Esophagus squamous epithelium (tissue), 5 donors: ENCODE measurements at places on chromosomes 6 and 20.

DNA sequence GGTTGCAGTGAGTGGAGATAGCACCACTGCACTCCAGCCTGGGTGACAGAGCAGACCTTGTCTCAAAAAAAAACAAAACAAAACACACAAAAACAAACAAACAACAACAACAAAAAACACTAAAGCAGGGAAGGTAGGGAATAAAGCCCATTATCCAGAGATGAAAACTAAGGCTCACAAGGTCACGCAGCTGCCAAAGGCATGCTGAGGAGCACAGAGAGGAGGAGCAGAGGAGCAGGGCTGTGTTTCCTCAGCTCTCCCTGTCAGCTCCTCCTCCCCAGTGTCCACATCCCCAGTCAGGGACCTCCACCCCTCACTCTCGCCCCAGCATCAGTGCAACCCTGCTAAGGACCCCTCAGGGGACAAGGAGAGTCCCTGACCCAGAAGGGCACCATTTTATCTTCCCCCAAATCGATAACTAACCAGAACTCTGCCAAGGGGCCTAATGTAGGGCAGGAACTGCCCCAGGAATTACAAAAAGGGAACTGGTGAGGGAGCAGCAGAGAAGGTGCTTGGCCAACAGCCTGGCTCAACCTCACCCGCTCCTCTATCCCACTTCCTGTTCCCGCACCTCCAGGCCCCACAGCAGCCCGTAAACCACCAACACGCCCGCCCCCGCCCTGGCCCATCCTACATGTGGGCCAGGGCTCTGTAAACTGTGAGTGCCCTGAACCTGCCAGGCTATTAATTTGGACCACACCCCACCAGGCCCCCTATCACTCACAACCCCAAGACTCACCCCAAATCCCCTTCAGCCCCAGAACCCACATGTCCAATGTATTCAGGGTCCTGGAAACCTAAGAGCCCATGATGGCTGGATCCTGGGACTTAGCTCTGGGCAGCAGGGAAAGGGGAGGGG lies 9.0 kb downstream of the TEAD3 start:
- DNase-seq, result no peak

DNA sequence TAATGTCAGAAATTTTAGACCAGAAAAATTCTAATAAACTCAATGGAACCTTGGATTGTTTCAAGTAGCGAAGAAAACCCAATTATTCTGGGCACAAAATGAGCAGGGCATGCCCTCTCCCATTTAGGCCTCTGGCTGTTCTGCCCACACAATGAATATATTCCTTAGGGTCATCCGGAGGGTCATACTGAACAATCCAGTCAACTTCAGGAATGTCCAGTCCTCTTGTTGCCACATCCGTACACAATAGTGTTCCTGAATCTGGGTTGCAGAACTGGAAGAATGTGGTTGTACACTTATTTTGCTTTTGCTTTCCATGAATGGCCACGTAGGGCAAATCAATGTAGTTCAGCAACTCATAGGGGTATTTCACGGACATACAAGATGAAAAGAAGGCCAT lies 23.4 kb upstream of the RNF144B start:
- DNase-seq, result no peak

DNA sequence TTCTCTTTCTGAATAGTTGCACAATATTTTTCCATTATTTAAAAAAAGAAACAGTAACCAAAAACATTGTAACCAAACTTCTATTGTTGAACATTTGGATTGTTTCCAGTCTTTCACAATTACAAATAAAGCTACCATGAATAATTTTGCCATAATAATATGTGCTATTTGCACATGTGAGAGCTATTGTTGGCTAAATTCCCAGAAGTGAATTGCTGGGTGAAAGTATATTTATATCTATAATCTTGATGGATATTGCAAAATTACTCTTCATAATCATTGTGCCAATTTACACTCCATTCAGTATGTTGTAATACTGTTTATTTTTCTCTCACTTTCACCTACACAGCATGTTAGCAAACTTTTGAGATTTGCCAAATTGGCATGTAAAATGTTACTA lies 36.6 kb upstream of the SLC22A16 start:
- DNase-seq, result no peak

GRCh38 chr6:52731719-52732118 lies 31.6 kb downstream of the GSTA2 start:
- no peak for DNase-seq

DNA sequence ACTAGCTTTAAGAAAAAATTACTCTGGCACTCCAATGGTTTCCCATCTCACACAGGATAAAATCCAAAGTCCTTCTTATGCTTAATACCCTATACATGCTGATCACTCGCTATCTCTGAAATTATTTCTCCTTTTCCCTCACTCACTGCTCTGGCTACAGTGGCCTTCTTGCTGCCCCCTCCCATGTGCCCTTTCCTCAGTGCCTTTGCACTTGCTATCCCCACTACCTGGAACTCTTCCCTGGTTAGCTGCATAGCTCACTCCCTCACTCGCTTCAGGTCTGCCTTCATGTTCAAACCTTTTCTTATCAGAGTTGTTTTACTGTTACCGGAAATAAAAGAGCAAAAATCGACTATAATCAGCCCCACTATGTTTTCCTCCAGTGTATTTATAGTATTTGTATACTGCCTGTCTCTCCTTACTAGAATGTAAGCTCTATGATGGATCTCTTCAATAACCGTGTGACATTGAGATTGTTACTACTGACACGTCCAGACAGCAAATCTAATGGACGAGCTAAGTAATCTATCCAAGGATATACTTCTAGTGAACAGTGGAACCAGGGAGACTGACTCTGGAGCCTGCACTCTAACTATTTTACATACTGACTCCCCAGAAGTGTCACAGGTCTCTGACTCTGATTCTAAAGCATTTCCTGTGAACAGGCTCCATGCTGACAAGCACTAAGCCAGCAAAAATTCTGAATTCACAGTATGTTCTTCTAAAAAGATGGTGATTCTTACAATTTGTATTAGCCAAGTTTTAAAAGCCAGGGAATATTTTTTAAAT lies 25.1 kb downstream of the FKBP5 start:
- no peak for DNase-seq

DNA sequence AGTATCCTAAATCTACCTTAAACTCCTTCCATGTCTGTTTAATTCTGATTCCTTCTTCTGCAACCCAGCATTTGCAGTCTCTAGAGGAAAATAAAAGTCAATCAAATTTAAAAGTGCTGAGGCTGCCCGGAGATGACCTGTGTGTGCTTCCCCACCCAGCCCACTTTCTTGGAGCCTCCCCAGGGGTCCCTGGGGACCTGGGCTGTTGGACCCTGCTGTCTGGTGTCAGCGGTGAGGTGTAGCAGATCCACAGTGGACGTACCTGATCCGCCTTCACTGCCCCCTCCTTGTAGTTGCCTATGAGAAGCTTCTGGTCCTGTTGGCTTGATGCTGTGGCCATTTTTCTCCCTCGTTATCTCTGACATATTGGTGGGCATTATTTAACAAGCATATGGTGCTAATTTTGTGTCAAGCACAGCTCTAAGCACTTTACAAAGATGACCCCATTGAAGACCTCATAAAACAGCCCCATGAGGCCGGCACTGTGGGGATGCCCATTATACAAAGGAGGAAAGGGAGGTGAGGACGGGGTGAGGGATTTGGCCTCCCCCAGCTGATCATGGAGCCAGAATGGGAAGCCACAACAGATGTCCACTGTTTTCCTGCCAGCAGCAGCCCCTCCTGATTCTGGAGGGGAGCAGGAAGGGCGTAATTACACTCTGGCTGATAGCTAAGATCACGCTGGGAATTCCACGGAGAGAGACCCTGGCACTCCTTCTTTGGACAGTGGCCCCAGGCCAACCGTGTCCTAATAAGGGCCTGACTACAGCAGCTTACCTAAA lies 628.2 kb downstream of the CDH26 start:
- no peak for DNase-seq

DNA sequence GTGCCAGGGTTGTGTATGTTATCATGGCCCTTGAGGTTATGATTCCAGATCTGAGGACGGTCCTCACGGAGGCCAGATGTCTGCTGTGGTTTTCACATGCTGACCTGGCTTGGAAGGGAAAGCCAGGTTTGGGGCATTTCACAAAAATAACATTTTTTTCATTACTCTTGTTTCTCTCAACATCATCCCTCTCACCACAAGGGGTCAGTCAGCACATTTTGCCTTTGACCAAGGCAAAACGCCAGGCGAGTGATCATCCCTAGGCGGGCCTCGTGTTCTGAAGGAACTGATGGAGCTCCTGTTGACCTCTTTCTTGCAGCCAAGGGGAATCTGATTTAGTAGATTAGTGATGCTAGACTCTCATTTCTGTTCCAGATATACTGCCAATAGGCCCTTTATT lies 133.5 kb downstream of the TBC1D7 start:
- DNase-seq, result no peak

GRCh38 chr6:87196275-87196842 lies 41.0 kb downstream of the ZNF292 start:
- DNase-seq, result no peak

DNA sequence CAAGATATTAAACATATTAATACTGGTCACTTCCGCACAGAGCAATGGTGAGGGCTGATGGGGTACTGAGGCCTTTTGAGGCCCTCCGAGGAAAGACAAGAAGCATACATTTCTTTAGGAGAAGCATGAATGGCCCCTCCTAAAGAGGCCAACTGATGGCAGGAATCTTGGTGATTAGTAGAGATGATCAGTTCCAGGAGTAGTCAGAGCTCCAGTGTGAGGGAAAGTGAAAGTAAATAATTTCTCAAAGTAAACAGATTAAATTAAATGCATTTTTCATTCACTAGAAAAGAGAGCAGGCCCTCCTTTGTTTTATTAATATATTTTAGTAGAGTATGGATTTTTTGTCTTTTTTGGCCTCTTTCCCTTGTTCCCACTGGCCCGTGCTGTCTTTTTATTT lies 38.2 kb downstream of the NOX3 start:
- DNase-seq, result no peak

DNA sequence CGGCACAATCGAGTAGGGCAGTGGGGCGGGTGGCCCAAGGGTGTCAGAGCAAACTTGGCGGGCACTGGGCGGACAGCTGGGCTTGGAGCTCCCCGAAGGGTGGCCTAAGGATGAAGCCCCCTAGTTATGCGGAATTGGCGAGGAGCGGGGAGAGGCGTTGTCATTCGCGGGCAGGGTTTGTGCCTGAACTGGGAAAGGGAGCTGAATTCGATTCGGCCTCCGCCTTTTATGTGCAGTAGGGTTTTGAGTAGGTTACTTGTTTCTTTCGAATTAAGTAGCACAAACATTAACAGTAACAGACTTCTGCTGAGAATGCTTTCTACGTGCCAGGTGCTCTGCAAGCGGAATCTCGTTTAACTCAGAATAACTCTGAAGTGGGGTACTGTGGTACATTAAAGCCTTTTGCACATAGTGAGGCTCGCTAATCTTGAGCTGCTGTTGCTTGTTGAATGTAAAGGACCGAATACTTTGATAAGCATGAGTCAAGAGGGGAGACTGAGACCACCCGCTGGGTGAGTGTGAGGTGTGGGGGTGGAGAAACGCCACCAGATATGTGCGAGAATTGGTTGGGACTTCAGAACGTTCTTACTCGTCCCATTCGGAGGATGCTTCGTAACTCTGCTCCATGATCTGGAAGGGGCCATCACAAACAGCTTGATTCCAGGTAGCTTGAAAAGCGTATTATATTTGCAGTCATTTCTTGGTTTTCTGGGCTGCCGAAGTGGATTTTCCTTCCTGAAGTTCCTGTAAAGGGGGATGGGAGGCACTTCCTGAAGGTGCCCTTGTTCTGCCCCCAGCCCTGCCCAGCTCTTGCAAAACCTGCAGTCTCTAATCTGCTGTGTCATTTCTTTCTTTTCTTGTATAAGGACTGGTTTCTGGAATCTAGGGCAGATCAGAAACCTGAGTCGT lies 833 bp downstream of the RAB5IF start:
- no peak for DNase-seq

- DNase-seq, result no peak
Measured at GRCh38 chr6:81624453-81624852, 128.0 kb downstream of the TENT5A start.

DNA sequence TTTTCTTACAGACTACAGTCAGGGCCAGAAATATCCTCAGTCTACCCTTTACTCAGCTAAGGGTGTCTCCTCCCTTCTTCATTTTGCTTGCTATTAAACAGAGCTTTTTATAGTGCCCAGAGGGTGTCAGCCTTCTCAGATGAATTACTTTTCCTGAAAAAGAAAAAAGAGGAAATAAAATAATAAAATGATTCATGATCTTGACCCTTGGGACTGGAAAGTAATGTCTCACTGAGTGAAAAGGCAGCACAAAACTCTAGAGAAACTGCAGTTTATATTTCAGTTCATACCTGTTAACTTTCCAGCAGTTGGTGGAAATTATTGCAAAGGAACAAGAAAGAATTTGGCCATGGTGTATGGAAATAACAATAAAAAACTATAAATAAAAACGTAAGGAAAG lies 170.6 kb downstream of the IBTK start:
- no peak for DNase-seq

DNA sequence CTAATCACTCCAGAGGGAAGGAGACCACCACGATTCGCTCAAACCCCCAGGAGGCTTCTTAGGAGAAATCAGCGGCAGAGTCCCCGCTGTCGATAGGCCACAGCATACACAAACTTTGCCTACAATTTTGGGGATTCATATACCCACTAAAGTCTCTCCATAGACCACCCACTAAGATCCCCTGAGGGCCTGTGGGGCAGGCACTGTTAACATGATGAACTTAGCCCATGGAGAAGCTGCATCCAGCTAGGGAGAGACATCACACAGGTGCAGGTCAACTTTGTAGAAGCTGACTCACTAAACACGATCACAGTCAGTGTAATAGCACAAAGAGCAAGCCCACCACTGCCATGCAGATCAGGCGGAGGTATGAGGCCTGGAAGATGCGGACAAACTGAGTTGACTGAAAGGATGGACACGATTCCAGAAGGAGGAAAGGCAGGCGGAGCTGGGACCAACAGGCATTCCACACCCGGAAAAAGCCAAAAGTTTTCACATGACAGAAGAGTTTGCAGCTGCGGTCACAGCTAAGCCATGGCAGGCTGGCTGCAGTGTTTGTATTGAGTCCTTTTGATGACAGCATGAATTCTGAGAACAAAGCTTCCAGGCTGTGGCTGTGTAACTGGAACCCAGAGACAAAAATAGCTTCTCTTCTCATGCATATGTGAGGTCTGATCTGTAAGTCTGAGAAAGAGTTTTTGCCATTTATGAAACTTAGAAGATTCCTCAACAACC lies 75.7 kb upstream of the QKI start:
- DNase-seq, result no peak

DNA sequence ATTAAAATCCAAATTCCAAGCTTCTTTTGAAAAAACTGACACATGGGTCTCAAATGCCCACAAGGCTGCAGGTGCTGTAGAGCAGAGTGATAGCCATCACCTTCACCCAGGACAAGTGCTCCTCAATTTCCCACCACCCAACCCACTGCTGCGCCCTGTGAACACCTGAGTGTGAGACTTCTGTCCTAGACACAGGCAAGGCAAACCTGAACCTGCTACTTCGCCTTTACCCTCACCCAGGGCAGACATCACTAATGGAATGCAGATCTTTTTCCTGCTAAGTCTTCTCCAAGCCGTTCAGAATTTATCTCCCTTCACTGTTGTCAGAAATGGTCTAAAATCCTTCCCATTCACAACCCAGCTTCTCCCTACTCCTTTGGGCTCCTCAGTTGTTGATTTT lies 65.9 kb downstream of the PREX1 start:
- no peak for DNase-seq
